ENCODE measurements at places on chromosomes 2 and 18. TPM values are rescaled to one million over a fixed set of nuclear protein-coding genes. Genes with fewer than 3 reads are reported as not detected.
A peak's percentile ranks its signal among the peaks of the same experiment; 100 is the strongest.

DNA sequence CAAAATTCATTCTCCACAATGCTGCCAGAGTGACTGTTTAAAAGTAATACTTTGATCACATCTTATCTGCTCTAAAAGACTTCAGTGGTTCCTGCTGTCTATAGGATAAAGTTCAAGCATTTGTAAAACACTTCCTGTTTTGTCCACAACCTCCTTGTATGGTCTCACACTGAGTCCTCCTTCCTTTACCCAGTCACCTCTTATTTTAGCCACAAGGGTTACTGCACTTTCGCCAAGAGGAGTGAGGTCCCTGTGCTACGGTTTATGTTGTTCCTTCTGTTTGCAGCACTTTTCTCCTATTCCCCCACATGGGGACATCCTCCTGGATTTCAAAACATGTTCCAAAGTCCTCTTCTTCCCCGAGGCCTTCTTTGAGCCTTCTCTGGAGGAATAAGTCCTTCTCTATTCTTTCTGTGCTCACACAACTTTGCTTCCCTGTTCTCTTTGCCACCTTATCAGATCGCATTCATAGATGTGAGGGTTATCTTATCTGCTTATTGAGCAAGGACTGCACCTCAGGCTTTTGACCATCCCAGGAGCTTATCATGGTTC, 112.2 kb upstream of the NABP1 start:
- no peak for DNase-seq

- peak; percentile 10 for DNase-seq
Measured at GRCh38 chr18:59617468-59617932, 79.7 kb downstream of the CCBE1 start.

Gene RAB31
- total RNA-seq: 41.7 TPM

DNA sequence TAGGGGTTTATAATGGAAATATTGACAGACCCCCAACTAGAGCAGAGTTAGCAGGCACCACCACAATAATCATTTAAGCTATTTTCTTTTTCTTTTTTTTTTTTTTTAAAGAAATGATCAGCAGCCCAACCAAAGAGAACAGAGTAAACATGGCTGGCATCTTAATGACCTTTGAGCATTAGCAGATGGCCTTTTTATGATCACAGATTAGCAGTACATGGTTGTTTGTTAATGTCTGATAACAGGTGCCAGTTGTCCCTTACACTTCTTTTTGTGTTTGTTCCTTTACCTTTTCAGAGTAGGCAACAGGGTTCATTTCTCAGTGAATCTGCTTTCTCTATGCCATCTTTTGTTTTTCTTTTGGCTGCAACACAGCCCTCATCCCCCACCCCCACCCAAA, 747.0 kb downstream of the BCL11A start:
- no peak for DNase-seq

- no peak for DNase-seq
Measured at GRCh38 chr2:195601361-195601760, 55.7 kb upstream of the SLC39A10 start.

- peak; percentile 88 for DNase-seq
Measured at GRCh38 chr2:188963741-188964140, 10.4 kb upstream of the COL3A1 start.

Gene EGR4
- 1.4 TPM for total RNA-seq

Gene EFHD1
- total RNA-seq: 1.2 TPM

DNA sequence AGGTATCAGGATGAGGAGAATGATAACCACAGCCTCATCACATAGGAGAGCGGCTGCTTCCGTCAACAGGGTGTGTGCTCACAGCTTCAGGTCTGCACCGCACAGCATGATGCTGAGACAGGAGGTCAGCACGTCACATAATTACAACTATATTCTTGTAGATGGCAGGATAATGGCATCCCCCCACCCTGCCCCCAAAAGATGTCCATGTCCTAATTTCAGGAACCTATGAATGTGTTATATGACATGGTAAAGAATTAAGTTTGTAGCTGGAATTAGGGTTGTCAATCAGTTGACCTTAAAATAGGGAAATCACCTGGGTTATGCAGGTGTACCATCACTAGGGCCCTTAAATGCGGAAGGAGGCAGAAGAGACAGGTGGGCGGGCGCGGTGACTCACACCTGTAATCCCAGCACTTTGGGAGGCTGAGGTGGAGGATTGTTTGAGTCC, 73.9 kb downstream of the ARL4C start:
- DNase-seq: no peak

GRCh38 chr2:183998041-183998796, 600.1 kb upstream of the ZNF804A start:
- DNase-seq: no peak

DNA sequence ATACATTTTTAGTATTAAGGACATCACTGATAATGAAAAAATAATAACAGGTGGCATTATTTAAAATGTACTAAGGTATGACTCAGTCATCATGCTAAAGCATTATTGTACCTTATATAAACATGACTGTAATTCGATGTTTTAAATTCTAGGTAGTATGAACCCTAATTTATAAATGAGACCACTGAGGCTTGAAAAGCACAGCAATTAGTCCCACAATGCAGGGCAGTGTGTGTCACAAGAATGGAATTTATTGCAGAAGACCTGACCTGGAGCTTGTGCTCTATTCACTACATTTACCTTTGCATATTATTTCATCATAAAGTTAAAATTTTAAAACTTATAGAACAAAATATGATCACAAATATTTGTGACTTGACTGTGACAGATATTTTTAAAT, 358.5 kb upstream of the DSEL start:
- DNase-seq: no peak

DNA sequence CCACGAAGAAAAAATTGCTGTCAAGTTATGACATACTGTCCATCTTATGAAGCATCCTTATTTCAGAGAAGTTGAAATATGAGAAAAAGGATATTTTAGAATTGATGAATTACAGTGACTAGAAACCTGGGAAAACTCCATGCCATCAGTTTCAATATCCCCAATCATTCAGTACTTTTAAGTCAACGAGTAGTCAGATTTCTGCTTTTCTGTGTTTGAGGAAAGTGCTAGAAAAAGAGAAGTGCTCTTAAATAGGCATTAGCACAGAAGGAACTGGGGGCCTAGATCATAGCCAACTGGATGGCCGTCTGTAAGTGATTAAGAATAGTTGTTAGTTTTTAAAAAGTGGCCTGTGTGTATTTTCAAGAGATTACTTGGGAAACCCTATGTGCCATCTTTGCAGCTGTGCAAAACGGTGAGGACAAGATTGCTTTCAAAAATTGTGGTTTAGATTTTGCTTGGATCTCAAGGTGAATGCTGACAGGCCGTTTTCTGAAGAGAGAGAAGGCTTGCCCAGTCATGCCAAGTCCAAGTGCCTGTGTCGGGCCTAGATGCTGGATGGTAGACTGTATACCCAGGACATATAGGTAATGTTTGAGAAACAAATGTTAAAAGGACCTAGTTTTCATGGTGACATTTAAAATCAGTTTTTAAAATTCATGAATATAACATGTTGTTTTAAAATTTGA, 5.1 kb downstream of the NEDD4L start:
- DNase-seq: no peak

- DNase-seq: peak; percentile 80
Measured at GRCh38 chr2:37767959-37768925, 96.8 kb upstream of the CDC42EP3 start.

GRCh38 chr2:173647681-173648311, 293.1 kb downstream of the CDCA7 start:
- peak; percentile 61 for DNase-seq

Gene UGGT1
- total RNA-seq: 28.6 TPM

Gene DNAH7
- 4.8 TPM for total RNA-seq

DNA sequence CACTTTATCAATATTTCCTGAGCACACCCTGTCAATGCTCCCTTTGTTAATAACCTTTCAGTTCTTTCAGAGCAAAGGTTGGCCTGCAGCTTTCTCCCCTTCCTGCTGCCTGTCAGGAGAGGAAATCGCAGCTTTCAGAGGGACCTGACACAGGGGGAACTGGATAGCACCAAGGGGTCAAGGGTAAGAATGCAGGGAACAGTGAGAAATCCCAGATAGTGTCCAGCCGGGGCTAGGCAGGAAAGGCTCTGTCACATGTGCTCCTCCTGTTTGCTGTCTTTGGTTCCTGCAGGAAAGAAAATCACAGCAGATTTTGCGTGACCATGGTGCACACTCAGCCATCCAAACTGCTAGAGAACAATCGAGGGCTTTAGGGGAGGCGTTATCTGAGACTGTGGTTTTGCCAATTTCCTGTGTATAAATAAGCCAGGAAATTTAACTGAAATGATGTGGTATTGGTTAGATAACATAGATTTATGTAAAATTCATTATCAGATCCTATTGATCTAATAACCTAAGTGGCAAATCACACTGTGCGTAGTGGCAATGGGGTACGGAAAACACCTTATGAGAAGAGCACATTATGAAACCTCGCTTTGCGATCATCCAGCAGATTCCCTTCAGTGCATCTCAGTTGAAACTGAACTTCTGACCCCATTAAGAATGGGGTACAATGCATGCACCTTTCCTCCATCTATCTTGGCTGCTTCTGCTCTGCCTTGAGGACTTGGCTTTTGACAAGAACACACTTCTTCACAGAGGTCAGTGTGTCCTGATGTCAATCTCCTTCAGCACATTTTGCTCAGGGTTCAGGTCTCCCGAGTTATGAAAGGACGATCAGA, 178.0 kb downstream of the ICOS start:
- peak; percentile 14 for DNase-seq

DNA sequence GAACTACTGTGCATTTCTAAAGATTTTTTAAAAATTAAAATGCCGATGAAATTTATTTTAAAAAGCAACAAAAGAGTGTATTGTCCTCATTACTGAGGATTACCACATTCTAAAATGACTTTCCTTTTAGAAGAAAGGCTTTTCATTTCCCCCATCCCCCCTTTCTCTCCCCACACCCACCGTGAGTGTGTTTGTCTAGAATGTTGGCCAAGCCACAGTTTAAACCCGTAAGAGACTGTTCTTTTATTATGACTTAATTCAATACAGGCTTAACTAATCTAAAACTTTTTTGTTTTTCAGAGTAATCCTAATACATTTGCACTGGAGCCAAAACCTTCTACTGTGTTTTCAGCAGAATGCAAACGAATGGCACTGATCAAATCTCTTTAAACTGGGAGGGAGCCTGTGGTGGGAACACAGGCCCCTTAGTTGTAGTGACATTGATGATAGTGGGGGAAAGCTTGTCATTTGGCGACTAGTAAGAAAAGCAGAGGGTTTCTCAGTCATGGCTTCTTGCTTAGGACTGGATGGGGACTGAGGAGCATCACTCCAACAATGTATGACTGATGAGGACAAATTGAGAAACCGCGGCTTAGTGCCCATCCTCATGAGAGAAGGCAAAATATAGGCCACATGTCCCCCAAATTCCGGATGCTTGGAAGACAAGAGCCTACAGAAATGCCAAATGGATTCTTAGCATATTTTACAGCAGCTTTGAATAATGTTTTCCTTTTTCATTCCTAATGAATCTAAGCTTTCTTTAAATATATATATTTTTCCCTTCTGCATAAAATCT, 154.0 kb upstream of the SMIM21 start:
- no peak for DNase-seq

- DNase-seq: no peak
Measured at GRCh38 chr2:127631541-127631996, 14.4 kb upstream of the GPR17 start.

GRCh38 chr2:2850859-2851258, 519.8 kb upstream of the MYT1L start:
- DNase-seq: no peak

DNA sequence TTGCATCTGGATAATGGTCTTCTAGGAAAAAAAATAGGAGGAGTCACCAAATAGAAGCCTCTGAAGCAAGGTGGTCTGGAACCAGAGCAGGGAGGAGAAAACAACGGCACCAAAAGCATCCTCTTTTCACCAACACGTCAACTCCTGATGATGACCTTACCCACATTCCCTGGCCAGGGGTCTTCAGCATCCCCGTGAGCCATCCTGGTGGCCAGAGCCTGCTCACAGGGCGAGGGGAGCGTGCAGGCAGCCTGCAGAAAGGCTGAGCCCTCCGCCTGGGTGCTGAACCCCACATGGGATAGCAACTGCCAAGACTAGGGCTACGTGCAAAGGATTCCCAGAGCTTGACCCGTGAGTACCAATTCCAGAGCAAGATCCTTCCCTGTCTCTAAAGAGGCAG, 191.0 kb downstream of the NDUFA10 start:
- DNase-seq: no peak

DNA sequence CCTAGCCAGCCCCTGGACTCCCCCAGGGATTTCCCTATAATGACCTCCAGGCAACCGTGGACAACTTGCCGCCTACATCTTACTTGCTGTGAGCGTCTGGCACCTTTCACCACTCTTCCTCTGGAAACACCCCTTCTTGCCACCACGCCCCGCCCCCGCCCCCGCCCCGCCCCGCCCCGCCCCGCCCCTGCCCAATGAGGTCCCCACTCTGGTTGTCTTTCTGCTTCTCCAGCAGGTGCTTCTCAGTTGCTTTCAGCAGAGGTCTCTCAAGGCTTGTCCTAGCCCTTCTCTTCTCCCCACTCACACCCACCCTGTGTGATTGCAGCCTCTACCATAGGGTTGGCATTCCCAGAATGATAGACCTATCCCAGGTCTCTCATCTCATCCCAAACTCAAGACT, 214.5 kb downstream of the EN1 start:
- no peak for DNase-seq

Gene HTRA2
- total RNA-seq: 49.4 TPM

DNA sequence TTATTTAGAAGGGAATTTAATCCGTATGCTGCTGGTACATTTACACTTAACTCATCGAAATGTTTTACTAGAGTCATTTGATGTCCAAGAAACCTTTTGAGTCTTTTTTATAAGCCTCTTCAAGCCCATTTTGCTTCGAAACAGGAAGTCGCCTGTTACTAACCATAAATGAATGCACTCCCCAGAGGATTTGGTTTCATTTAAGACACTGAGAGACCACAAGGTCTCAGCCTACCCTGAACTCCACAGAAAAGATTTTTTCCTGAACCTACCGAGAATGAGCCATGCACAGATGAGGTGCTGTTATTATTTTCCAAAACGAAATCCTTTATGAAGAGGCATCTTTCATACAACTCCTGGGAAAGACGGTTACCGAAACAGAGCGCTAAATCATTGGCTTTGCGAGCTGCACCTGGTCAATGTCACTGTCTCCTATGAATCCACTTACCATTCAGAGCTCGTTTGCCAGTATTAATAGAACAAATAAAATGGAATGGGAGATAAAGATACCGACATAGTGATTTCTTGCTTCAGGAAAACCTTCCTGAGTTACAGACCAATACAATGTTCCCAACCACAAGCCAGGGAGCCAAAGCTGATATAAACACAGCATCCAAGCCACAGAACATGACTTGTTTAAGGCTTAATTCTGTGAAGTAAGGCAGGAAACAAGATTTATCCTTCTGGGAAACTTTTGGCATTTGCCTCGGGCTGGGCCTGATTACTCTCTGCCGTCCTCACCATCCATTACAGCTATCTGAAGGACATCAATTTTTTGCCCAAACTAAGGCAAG, 382.1 kb downstream of the OSR1 start:
- peak; percentile 83 for DNase-seq

Gene ST8SIA5
- total RNA-seq: 3.6 TPM

All from umbilical cord (tissue), 2 donors.